ENCODE measurements at places on chromosomes 1 and 21.

- DNase-seq, result no peak
These were observed 895.0 kb upstream of the B3GALT2 start for GRCh38 chr1:194081444-194081843.

DNA sequence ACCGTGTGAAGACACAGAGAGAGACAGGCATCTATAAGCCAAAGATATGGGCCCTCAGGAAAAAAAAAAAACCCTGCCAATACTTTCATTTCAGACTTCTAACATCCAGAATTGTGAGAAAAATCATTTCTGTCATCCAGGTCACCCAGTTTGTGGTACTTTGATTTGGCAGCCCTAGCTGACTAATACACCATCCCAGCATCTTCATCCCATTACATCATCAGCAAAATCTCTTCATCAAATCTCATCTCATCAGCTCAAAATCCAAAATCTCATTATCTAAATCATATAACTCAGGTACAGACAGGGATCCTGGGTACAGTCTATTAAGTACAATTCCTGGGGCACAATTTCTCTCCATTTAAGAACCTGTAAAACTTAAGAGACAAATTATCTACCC lies 51.9 kb upstream of the GJA8 start:
- no peak for DNase-seq

DNA sequence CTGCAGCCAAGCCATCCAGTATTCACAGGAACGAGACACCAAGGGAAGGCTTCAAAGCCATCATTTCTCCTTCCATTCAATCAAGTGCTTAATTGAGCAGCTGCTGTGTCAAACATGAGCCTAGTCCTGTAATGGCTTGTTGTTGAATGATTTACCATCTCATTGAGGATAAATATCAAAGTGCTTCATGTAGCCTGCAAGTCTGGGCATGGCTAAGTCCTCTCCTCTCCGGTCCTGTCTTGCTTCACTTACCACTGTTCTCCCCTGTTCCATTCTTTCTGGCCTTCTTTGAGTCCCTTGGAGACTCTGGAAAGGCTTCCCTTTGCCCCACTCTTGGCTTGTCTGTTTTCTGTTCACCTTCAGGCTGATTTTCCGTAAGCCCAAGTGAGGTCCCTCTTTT lies 279.8 kb downstream of the PBX1 start:
- no peak for DNase-seq

GRCh38 chr1:196543833-196544232 lies 64.4 kb downstream of the KCNT2 start:
- DNase-seq, result no peak

GRCh38 chr21:31299291-31300147 lies 44.5 kb downstream of the TIAM1 start:
- no peak for DNase-seq

DNA sequence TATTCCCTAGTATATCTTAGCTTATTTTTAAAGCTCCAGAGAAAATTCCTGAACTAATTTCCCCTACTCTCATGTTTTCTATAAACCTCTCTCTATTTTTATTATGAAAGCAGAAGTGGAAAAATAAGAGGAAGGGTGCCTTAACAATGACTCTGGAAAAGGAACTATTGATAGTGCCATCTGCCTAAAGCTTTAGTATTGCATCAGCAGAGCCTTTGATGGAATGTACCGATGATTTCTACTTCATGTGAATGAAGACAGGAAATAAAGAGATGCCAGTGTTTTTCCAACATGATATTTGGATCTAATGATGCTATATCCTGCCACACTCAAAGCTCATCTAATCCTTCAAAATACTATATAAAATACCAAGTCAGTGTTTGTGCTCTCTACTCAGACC lies 35.1 kb downstream of the TNFSF18 start:
- no peak for DNase-seq

DNA sequence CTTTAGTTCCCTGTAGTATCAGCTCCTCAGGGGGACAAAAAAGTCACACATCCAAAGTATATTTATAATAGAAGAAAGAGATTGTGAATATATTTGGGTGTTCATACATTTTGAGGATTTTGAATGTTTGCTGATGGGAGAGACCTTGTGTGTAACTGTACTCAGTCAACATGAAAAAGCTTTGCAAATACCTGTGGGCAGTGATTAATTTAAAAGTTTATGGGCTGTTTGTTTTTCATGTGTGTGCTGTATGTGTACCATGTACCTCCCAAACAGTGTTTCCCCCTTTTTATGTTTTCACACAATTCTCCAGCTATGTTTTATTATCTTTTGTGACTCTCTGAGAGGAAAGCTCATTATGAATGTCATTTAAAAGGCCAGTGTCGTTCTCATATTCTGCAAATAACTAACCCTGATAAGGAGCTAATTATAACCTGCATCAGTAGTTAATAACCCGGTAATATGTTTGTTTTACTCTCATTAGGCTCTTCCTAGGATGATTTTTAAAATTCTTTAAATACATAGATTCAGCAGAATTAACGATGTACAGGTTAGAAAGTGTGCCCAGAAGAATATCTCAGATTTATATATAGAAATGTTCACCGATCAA lies 271.5 kb downstream of the NFIA start:
- DNase-seq, result no peak

DNA sequence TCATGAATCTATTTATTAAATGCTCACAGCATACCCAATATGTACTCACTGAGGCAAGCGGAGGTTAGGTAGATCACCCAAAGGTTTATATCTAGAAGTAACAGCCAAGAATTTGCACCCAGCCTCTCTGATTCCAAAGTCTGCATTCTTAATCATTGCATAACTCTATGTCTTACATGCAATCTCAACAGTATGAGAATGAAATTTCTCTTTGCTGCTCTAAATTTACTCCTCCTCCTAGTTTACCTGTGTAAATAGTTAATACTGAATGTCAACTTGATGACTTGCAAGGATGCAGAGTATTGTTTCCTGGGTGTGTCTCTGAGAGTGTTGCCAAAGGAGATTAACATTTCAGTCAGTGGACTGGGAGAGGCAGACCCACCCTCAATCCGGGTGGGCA lies 840.6 kb downstream of the BRINP3 start:
- no peak for DNase-seq

All from T-helper 22 cell (primary cell).